ENCODE measurements at places on chromosomes 3 and 15.

GRCh38 chr3:58657036-58657520 lies 9.5 kb downstream of the FAM3D start:
- no peak for DNase-seq

GRCh38 chr15:36362509-36362915 lies 216.9 kb upstream of the CDIN1 start:
- DNase-seq: no peak

GRCh38 chr15:97978401-97979139 lies 18.1 kb downstream of the ARRDC4 start:
- no peak for DNase-seq

GRCh38 chr3:27487383-27487782 lies 3.2 kb upstream of the SLC4A7 start:
- DNase-seq: no peak

- DNase-seq: peak; percentile 37
These were observed 82.7 kb downstream of the TMEM39A start for GRCh38 chr3:119380697-119381096.

GRCh38 chr3:175356899-175357324 lies 497.8 kb downstream of the NAALADL2 start:
- no peak for DNase-seq

GRCh38 chr3:100184948-100185570 lies 70.8 kb upstream of the FILIP1L start:
- no peak for DNase-seq

- no peak for DNase-seq
These were observed 224.3 kb upstream of the SETMAR start for GRCh38 chr3:4078903-4079302.

- DNase-seq: no peak
These were observed 69.2 kb upstream of the ICE2 start for GRCh38 chr15:60548101-60548500.

- DNase-seq: no peak
These were observed 401.0 kb upstream of the TBL1XR1 start for GRCh38 chr3:177598097-177598833.

DNA sequence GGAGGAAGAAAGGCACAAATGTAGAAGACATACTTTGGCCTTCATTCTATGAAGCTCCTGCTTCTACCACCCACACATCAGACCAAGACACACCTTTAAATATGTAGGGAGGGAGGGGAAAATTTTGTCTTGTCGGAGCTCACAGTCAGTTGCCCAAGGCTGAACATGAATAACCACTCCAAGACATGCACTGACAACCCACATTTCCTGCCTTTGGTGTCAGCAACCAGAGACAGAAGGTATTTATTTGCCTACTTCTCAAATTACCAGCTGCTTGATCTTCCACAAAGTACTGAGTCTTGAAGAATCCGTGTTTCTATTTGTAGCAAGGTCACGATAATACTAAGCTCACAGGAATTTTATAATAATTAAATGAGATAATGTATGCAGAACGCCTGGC lies 169.7 kb downstream of the KCNMB2 start:
- DNase-seq: no peak

DNA sequence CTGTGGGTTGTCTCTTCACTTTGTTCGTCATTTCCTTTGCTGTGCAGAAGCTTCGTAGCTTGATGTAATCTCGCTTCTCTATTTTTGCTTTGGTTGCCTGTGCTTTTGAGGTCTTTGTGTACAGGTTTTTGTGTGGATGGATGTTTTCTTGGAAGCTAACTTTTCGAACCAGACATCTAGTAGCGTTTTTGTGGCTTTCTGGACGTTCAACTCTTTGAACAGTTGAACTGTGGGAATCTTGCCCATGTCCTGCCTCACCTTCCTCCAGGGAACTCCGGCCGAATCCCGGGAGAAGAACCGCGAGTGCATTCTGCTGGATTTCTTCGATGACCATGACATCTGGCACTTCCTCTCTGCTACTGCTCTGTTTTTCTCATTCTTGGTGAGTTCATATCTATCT lies 70.6 kb downstream of the USF3 start:
- DNase-seq: no peak

DNA sequence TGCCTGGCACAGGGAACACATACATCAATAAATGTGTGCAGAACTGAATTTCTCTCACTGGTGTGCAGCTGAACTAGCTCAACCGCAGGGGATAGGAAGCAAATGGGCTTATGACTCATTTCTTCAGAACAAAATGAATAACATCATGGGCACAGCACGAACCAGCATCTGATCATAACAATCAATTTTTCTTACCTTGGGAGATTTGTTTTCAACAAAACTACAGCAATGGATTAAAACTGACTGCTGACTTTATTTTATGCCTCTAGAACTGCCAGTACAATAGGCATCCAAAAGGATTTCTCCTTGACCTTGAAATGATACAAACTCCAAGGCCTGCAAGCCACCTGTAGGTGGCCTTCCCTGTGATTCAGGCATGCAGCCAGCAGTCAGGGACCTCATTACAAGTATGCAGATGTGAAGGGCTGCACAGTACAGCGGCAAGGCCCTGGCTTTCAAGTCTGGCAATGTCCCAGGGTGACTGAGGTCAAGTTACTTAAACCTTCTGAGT lies 26.1 kb downstream of the TAMM41 start:
- no peak for DNase-seq

DNA sequence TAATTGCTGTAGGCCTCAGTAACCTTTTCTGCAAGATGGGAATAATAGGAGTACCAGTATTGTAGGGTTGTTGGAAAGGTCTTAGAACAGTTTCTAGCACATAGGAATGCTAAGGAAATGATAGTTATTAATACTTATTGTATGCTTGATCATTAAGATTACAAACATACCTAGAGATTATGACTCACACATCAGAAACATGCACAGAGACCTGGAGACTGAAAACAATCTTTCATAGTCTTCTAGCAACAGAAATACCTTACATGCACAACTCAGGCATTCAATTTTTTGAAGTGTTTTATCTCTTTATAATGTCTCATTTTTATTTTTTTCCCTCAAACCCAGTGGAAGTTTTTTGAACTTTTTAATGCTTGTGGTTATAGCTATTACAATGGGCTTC lies 104.4 kb upstream of the ZBTB20 start:
- no peak for DNase-seq

DNA sequence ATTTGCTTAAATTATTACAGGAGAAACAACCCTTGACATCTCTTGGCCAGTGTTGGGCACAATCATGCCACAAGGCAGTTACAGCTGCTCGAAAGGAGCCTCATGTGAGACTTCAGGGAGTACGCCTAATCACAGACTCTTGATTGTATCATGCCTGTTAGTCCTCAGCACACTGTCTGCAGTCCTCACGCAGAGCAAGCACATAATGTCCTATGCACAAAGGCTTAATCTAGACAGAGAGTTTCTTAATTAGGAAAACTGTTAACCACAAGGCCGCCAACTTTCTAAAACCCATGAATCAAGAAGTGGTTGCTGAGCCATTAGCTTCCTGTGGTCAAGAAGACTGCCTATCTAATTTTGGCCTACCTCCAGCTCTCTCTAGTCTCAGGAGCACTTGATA lies 172.0 kb downstream of the UNC13C start:
- DNase-seq: no peak

- no peak for DNase-seq
These were observed 19.0 kb downstream of the NUP210 start for GRCh38 chr3:13401149-13401548.

DNA sequence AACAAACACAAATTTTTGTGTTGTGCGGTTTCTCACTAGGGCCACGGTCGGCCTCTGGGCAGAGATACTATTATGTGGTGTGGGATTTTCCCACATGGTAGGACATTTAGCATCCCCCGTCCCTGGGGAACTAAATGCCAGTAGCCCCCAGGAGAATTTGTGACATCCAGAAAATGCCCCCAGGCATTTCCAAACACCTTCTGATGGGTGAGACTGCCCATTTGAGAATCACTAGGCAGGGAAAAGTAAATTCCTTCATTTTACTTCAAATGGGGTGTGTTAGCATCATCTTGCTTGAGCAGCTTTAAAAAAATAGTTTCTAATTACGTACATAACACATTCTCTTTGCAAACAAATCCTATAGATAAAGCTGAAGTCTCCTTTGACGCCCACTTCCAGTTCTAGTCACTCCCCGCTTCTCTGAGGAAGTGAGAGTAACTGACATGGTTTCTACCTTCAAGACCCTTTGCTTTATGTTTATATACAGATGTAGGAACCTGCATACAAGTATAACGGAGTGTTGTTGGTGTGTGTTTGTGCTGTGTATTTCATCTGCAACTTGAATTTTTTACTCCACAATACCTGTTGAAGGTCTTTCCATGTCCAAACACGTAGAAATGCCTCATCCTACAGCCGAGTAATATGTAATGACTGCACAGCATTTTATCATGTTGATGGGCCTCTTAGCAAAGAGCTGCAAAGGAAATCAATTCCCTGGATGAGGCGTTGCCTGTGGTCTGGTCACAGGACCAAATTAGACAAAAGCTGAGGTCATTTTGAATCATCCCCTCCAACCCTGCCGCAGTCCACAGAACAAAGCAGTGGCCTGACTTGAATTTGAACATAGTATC lies 31.4 kb upstream of the ZBTB38 start:
- DNase-seq: no peak

DNA sequence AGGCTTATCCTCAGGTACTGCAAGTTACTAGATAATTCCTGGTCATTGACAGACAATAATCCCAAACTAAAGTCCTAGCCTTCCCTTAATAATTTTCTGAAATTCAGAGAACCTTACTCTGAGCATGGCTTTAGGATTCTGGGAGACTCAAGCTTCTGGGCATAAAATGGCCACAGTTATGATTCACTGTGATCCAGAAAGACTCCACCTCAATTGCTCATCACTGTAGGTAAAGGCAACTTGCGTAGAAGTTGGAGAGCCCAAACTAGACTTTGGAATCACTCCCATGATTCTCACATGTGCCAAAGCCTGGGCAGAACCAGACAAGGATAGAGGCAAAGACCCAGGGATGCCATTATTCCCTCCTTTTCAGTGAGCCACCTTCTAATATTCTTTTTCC lies 195.3 kb downstream of the OSBPL10 start:
- DNase-seq: no peak

- DNase-seq: no peak
These were observed 27.7 kb upstream of the LPP start for GRCh38 chr3:188126276-188126675.

GRCh38 chr15:33124279-33124678 lies 70.2 kb downstream of the FMN1 start:
- DNase-seq: no peak

GRCh38 chr3:99656624-99657023 lies 18.2 kb downstream of the COL8A1 start:
- no peak for DNase-seq

DNA sequence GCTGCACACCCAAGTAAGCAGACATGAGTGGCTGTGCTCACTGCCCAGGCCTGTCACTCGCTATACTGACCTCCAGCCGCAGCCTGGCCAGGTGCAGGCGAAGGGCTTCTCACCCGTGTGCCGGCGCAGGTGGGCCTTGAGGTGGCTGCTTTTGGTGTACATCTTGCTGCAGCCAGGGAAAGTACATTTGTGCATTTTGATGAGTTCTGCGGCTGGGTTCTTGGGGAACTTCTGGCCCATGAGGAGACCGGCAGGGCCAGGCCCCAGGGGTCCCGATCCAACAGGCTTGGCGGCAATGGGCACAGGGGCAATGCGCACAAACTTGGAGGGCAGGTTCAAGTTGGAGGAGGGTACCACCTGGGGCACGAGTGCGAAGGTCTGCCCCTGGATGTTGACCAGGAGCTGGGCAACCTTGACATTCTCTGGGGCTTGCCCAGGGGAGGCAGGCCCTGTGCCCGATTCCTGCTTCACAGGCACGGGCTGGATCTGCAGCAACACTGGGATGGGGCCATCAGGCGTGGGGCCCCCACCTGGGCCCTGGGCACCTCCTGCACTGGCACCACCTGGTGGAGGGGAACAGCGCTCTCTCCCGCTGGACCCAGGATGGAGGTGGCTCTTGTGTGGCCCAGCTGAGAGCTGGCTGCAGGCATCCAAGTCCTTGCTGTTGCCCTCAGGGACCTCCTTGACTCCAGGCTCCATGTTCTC lies 5.3 kb downstream of the KLF15 start:
- DNase-seq: no peak

- DNase-seq: no peak
These were observed 15.0 kb downstream of the TAGLN3 start for GRCh38 chr3:112013784-112014143.

DNA sequence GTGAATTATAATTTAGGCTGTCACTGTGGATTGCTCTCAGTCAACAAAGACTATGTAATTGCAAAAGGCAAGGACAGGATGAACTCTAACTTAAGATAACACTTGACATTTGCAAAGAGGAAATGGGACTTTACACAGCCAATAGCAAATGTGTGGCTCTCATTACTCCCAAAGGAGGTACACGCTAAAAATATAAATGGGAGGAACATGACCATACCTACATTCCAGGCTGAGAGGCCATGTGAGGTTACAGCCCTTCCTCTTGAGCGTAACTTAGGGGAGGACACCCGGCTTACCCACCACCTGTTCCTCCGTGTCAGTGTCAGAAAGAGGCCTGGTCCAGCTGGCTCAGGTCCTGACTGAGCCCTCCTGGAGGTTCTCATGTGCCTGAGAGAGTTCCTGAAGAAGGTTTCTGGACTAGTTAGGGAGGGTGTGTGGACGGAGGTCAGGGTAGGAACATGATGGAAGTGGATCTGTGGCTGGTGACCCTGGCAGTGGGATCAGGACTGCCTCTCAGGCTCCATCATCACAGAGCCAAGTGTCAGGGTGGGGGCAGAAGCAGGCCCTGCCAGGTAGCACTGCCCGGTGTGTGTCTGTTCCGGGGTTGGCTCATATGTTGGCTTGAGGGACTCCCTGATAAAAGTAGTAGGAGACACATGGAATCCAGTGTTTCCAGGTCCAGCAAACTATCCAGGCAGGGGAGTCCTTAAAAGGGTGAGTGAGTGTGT lies 7.9 kb downstream of the POPDC2 start:
- no peak for DNase-seq

GRCh38 chr15:36898536-36899126 lies 201.7 kb downstream of the MEIS2 start:
- DNase-seq: no peak

DNA sequence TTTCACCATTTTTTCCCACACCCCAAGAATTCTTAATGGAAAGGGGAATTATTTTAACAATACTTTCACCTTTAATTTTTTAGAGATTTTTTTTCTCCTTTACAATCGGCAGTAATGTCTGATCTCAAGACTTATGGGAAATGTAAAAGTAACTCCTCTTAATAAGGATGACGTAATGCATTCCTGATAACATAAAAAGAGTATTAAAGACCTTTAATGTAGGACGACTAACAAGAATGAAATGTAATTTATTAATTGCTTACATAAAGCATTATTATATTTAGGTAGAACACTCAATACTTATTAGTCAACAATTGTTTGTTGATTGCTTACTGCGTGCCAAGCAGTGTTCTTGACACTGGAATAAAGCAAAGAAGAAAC lies 416.8 kb upstream of the NAALADL2 start:
- no peak for DNase-seq

GRCh38 chr3:166209701-166210100 lies 372.5 kb upstream of the BCHE start:
- DNase-seq: no peak

DNA sequence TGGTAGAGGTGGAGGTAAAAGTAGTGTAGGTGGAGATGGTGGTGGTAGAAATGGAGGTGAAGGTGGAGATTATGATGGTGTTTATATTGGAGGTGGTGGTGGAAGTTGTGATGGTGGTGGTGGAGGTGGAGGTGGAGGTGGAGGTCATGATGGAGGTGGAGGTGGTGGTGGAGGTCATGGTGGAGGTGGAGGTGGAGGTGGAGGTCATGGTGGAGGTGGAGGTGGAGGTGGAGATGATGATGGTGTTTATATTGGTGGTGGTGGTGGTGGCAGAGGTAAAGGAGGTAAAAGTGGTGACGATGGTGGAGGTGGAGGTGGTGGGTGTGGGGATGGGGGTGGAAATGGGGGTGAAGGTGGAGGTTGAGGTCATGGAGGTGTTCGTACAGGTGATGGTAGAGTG lies 107.8 kb downstream of the ASB7 start:
- no peak for DNase-seq

All from NCI-H1092 (cell line).